ENCODE measurements at places on chromosomes 2 and 18. TPM values are rescaled to one million over a fixed set of nuclear protein-coding genes. Genes with fewer than 3 reads are reported as not detected.

ABCG5 gene
- not detected for total RNA-seq

CRYGD gene
- total RNA-seq, result not detected

GRCh38 chr2:241015439-241015838 is 17.0 kb downstream of the SNED1 start:
- DNase-seq, result no peak

- no peak for DNase-seq
Measured at GRCh38 chr2:236843161-236843968, 242.3 kb upstream of the COPS8 start.

DNA sequence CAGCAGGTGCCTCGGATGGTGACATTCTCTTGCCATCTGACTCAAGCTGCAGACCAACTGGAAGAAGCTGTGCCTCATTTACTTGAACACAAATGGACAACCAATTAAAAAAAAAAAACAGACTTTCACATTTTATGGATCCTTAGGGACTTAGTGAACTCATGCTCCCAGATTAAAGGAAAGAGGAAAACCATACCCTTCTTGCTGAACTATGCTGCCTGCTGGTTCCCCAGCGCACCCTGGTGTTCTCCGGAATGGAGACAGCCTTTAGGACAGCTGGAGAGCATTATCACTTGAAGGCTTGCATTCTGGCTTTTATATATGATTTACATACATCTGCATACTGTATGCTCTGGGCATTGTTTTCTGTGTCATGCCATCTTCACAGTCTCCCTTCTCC is 370.7 kb downstream of the SLC4A3 start:
- no peak for DNase-seq

PROKR1 gene
- total RNA-seq, result not detected

GRCh38 chr18:47191961-47192360 is 15.8 kb upstream of the IER3IP1 start:
- DNase-seq, result peak; percentile 55

GRCh38 chr2:187500585-187501359 is 52.7 kb upstream of the CALCRL start:
- peak; percentile 50 for DNase-seq

GRCh38 chr2:229634601-229635370 is 79.6 kb downstream of the DNER start:
- no peak for DNase-seq

DNA sequence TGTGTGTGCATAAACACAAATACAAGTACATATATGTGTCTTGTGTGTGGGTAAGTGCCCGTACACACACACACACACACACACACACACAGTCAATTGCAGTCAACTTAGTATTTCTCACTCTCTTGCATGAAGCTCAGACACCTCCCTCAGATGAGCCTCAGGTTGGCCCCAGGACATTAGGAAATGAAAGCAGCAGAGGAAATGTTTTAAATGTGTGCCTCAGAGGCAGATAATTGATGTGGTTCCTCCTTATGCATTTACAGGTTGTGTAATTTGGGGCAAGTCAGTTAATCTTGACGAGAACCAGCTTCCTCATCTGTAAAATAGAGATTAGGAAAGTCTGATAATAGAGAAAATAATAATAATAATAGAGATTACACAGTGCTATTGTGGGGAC is 814.0 kb upstream of the ID2 start:
- no peak for DNase-seq

DNA sequence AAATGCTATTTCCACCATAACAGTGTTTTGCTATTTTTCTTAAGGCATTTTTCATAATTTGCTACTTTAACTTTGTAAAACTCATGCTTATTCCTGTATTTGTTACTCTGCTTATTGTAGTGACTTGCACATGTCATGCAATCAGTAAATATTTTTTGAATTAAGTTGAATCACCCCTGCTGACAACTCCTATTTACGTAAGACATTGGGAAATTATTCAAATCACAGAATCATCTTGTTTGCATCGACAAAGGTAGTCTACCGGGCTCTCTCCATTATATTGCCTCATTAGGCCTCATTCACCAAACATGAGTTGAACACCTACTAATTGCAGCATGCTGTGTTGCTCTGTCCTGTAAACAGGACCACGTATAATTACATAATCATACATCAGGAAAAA is 478.5 kb upstream of the ZEB2 start:
- no peak for DNase-seq

GRCh38 chr2:120525056-120526046 is 179.4 kb downstream of the INHBB start:
- DNase-seq, result peak; percentile 65

GRCh38 chr2:237072067-237072931 is 13.4 kb upstream of the COPS8 start:
- DNase-seq, result peak; percentile 85

DNA sequence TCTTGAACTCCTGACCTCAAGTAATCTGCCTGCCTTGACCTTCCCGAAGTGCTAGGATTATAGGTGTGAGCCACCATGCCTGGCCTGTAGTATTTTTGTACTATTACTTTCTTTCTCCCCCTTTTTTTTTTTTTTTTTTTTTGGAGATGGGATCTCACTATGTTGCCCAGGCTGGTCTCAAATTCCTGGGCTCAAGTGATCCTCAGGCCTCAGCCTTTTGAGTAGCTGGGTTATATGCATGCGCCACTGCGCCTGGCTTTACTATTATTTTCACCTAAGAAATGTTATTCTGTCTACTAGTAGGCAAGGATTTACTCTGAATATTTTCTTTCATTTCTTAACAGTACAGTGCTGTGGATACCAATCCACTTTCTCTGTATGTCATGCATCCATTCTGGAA is 17.4 kb upstream of the ADGRF3 start:
- DNase-seq, result no peak

ST6GAL2 gene
- total RNA-seq, result not detected
